Kidney glomerular epithelial cell (primary cell): ENCODE measurements at places on chromosomes 2 and 18.

DNA sequence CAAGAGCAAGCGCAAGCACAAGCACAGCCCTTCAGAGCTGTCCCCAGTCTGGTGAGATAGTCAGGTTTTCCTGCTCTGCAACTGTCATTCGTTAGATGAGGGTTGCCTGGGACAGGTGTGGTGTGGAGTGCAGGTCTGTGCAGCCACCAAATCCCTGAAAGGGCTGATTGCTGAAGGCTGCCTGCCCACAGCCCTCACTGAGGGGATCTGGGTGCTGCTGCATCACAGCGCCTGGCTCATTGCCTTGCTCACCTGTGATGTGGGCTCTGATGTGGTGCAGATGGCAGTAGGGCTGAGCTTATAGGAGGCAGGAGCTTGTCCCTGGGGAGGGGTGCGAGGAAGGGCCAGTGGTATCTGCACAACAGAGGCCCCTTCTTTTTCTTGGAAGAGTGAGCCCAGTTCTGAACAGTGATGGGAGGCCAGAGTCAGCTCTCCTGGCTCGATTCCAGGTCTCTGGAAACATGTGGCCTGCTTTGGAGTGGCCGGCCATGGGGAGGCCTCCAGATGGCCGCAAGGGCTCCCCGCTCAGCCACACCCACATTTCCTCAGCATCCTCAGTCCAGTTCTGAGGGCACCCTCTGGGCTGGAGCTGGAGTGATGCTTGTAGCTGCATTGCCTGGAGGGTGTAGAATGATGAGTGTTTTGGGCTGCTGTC, 11.4 kb downstream of the UBE2F start:
- no peak for DNase-seq

DNA sequence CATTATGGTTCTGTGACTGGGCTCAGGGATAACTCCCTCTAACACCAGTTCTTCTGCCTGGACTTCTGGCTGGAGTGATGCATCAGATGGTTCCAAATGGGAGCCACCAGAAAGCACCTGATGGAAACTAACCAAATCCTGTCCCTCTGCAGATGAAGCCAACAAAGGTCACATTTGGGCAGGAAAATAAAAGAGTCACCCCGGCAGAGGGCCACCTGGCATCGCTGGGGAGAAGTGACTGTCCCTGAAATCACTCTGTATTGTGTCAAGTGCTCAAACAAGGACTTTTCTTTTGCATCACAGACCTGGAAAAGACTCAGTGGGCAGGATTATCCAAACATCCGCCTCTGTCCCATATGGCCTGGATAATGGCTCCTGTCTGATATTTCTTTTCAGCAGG, 47.5 kb downstream of the DNER start:
- DNase-seq, result no peak

DNA sequence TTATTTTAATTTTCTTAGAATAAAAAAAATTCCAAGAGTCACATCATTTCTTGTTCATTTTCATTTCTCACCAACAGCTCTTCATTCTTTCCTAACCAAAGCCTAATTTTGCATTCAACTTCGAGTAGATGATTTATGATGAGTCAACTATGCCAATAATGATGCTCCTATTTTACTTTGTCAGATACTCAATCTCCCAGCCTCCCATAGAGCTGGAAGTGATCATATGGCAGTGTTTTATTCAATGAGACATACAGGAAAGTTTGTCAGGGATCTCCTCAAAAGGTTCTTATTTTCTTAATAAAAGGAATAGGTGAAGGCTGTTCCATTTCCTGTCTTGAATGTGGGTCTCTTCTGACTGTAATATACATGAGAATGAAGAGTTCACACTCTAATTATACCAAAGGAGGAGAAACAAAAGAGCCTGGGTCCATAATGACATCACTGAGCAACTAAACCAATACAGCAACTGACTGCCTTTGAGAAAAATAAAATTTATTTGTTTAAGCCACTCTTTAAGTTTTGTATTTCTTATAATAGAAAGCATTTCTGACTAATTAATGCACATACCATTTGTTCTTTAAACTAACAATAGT, 231.2 kb upstream of the CYP26B1 start:
- DNase-seq, result no peak

- DNase-seq, result no peak
These were observed 616.6 kb downstream of the ZEB2 start for GRCh38 chr2:143903172-143903856.

GRCh38 chr2:207289295-207290018, 123.7 kb upstream of the KLF7 start:
- no peak for DNase-seq

GRCh38 chr2:39378968-39379367, 58.1 kb downstream of the MAP4K3 start:
- DNase-seq, result no peak

DNA sequence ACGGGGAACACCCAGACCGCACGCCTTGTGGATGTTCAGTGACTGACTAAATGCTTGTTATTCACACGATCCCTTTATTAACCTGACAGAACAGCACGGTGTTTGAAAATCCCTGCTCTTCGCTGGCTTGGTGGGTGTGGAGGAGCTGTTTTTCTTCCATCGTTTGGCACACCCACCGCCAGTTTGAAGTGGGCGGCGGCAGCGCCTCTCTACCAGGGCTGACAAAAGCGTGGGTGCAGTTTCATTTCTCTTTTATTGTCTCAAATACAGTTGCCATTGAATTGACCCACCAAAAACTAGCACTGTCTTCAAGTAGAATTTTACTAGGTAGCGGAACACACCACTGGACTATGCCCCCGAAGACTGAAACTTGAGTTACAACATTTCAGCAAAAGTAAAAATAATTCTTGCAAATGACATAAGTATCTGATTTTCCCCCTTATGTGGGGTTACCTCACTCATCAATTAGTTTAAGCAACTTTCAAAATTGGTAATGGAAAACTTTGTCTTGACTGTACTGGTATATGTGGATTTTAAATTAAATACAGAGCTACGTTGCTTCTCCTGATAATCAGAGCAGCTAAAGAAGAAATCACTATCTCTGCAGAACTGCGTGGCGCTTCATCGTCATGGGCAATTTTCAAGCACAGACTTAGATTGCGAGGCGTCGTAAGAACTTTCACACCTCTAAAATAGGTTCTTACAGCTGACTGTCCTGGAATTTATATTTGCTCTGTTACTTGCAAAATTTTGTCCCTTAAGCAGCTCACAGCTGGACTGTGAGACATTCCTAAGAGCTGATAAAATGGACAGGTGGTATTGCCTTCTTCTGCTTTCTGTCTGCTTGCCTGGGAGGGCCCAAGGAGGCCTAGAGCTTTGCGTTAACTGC, 60.9 kb downstream of the LDLRAD4 start:
- peak; percentile 24 for DNase-seq

GRCh38 chr2:100791936-100792308, 28.0 kb upstream of the NPAS2 start:
- DNase-seq, result no peak

DNA sequence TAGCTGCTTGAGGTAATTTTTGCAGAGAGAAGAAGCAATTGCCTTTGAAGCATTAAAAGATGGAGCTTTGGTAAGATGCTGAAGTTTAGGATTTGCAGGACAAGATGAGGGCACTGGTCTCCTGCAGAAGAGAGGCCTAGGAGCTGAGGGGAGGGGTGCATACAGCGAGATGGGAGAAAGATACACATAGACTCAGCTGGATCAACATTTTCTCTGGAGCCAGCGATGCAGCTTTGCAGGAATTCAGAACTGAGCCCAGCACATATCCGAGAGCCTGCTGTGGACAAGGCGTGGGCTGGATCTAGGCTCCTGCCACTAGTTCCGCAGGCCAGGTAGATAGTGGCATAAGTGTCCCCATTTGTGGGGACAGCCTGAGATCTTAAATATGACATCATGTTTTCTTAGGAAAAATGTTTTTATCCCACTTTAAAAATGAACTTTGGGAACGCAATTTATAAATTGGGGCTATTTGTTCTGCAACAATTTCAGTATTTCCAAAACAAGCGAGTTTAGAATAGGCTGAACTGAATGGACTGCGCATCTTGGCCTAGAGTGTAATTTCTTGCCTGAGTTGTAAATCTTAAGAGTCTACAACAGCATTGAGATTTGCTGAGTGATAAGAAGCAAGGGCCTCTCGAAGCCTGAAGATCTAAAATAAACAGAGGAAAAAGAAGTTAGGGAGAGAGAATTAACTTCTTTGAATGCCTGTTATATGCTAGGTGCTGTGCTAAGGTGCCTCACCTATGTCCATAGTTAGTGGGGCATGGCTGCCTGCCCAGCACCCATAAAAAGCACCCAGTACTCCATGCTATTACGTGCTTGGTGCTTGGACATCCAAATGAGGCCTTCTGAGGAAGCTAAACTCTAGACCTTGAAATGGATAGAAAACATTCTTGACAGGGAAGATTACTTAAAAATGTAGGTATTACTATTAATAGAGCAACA, 17.3 kb downstream of the GRHL1 start:
- no peak for DNase-seq

DNA sequence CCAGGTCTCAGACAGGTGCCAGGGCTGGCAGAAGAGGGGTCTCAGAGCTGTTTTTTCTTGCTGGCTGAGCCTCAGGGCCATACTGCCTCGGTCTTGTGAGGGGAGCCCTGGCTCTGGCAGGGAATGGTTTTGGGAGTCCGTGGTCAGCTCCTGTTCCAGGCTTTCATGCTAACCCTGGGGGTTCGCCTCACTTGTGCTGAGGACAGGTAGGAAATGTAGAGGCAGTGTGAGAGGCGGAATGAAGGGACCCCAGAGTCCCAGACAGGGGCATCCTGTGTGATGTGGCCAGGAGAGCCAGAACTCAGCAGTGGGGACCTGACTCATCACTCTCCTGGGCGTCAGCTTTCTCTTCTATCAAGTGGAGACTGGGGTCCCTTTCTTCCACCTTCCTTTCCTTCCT, 5.7 kb upstream of the CELF4 start:
- DNase-seq, result no peak

- DNase-seq, result no peak
These were observed 195.8 kb upstream of the RBMS1 start for GRCh38 chr2:160689441-160689840.

DNA sequence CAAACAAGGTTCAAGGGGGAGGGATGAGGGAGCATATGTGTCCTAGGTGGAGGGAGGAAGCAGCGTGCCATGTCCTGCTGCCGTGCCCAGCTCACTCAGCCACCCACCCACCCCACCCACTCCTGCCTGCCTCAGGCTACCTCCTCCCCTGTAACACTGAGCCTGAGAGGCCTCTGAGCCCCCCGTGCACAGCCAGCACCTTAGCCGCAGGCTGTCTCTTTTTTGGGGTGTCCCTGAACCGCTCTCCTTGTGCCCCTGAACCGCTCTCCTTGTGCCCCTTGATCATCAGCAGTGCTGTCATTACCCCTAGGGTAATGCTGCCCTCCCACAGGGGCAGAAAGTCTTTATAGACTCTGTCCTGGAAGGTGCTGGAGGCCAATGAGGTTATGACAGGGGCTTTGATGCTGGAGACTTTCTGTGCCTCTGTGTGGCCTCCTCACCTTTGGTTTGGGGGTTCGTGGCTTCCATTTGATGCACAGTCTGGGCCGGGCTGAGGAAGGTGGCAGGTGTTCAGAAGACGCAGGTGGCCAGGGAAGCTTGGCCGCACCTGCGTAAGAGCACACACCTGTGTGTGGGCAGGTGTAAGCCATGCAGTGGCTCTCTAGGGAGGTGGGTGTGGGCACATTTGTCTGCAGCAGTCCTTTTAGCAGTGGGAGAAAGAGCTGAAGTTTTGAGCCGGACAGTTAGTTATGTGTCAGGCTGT, 140.0 kb downstream of the SEPTIN10 start:
- no peak for DNase-seq

- peak; percentile 48 for DNase-seq
These were observed 414.2 kb upstream of the CHST9 start for GRCh38 chr18:27599202-27599829.

DNA sequence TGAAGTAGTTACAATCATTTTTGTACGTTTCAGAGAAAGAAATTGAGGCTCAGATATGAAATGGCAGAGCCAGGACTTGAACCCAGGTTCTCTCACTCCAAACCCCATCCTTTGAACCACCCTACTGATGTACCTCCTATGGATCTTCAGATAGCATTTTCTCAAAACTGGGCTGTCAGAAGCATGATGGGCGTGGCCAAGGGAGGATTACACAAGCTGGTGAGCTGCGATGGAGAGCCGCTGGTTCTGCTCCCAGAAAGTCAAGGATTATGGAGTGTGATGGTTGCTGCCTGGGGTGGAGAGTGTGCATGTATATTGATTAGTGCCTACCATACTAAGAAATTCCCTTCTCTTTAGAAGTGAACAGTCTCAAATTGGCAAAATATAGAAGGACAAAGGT, 47.0 kb upstream of the PPP1CB start:
- DNase-seq, result no peak

DNA sequence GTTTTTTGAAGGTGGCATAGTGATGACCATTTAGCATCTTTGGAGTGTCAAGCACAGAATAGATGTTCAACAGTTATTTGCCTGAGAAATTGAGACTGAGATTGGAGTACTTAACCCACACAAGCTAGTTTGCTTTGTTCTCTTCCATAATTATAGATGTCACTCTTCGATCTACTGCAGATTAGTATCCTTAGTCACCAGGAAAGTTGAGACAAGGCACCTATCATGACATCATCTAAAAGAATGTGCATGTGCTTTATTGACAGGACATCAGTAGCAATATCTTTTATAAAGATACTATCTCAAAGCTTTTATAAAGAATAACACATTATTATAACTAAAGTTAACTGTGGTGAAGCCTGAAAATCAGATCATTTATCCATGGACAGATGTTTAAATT, 6.4 kb downstream of the VRK2 start:
- DNase-seq, result no peak

- DNase-seq, result no peak
These were observed 131.2 kb downstream of the TMX3 start for GRCh38 chr18:68583685-68584084.

DNA sequence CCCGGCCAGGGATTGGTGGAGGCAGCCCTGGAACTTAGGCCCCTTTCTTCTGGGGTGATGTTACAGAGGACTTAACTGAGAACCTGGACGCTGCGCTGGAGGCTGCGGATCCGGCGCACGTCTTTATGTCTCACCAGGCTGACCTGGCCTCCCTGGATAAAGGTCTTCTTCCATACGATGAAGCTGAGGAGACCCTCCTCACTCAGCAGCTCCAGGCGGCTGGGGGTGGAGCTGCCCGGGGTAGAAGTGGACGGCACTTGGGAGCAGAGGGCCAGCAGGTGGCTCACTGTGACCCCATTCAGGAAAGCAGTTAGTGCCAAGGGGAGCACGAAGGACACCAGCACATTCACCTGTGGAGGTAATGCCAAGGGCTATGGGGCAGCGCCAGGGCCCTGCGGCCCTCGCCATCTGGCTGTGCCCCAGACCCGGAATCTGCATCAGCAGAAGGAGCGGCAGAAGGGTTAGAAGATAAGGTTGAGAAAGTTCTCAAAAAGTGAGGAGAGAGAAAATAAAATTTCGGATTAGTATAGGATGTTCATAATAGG, 8.0 kb downstream of the NTSR2 start:
- DNase-seq, result no peak
